NCI-H446 (cell line): ENCODE measurements at places on chromosomes 1 and 21.

DNA sequence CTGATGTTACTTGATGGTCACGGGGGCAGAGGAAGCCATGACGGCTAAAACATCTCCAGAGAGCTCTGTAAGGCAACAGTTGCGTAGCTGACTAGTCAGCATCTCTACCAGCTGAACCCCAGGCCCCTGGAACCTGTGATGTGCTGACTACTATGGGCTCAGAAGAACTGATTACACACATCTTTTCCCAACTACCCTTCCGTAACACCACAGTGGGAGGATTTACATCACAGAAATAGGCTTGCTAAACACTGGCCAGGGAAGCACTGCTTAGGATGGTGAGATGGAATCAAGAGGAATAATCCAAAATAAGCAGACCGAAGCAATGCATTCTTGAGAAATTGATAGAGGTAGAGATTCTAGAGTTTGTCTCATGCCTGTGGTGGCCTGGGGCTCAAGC lies 122.5 kb downstream of the SMYD2 start:
- no peak for DNase-seq

DNA sequence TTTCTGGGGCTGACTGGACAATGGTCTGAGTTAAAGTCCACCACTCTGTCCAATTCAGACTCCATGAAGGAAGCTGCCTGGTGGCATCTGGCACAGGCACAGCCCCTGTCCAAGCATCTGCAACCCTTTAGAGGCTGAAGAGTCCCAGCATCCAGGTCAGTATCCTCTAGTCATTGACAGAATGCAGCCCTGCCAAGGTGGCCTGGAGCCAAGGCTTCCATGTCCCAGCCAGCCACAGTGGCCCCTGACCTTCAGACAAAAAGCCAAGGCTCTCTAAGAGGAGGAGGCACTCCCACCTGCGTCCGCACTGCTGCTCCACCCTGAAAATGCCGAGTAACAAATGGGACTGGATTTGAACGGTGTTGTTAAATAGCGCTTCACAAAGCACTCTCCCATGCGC lies 49.4 kb downstream of the KCNN3 start:
- DNase-seq = no peak

DNA sequence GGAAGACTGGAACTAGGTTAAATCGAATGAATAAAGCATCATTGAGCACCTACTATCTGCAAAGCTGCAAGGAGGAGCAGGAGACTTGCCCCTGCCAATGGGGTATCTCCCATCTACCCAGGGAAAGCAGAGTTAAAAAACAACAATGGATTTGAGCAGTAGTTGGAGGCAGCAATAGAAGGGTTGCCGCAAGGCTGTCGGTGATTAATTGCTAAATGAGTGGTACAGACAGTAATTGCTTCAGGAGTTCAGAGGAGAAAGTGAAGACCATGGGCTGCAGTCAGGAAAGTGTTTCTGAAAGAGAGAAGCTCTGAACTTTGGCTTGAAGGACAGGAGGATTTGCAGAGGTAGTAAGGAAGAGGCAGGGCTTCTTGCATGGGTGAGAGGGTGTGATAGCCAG lies 152.9 kb downstream of the ACTL8 start:
- no peak for DNase-seq

- DNase-seq = no peak
Observed at GRCh38 chr1:99533909-99534637, 111.8 kb upstream of the PALMD start.

DNA sequence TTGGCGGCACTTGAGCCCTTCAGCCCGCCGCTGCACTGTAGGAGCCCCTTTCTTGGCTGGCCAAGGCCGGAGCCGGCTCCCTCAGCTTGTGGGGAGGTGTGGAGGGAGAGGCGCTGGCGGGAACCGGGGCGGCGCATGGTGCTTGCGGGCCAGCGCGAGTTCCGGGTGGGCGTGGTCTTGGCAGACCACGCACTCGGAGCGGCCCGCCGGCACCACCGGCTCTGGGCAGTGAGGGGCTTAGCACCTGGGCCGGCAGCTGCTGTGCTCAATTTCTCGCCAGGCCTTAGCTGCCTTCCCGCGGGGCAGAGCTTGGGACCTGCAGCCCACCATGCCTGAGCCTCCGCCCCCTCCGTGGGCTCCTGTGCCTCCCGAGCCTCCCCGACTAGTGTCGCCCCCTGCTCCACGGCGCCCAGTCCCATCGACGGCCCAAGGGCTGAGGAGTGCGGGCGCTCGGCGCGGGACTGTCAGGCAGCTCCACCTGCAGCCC lies 673.7 kb upstream of the BRINP3 start:
- DNase-seq = no peak

- DNase-seq = no peak
Observed at GRCh38 chr1:47030170-47030805, 6.8 kb downstream of the CYP4X1 start.

DNA sequence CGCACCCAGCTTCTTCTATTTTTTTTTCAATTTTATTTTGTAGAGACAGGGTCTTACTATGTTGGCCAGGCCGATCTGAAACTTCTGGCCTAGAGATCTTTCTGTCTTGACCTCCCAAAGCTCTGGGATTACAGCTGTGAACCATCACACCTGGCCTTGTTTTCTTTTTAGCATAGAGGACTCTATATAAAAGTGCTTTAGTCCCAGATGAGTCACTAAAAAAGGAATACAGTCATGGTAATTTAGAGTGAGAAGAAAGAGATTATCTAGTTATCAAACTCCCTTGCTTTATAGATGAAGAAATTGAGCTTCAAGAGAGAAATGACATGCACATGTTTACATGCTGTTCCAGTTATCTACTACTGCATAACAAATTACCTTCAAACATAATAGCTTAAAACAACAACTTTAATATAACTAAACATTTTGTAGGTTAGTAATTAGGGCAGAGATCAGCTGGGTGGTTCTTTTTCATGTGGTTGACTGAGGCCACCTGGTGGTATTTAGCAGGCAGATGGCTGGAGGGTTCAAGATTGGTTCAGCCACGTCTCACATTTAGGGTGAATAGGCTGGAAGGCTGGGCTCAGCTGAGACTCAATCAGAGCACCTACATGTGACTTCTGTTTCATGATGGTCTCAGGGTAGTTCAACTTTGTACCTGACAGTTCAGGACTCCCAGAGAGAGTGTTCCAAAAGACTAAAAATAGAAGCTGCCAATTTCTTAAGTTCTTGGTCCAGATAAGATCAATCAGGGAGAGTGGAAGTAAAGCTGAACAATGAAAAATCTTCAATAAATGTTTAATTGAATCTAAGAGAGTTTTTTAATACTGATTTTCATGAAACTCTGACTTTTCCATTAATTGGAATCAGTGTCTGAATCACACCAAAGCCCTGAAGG lies 16.9 kb upstream of the MTF2 start:
- peak; percentile 38 for DNase-seq

DNA sequence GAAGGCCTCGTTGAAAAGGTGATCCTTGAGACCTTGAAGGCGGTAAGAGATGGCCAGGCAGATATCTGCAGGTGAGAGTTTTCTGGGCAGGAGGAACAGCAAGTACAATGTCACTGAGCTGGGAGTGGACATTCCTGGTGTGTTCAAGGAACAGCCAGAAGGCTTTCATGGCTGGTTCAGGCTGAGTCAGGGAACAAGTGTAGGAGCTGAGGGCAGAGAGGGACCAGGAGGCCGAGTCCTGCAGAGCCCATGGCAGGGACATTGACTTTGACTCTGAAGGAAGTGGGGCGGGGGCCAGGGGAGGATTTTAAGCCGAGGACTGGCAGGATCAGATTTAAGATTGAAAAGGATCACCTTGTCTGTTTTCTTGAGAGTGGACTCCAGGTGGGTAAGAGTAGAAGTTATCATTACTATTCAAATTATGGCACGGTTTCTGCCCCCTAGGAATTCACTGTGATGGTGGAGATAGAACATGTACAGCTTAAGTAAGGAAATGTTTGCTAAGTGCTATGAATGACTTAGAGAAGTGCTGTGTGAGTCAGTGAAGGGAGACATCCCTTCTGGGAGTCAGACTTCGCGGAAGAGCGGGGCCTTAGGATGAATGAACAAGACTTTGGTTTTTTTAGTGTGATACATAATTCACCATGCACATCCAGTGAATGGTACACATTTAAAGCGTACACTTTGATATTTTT lies 202.3 kb downstream of the KIF26B start:
- no peak for DNase-seq

- no peak for DNase-seq
Observed at GRCh38 chr1:92326681-92327080, 27.8 kb downstream of the RPAP2 start.

DNA sequence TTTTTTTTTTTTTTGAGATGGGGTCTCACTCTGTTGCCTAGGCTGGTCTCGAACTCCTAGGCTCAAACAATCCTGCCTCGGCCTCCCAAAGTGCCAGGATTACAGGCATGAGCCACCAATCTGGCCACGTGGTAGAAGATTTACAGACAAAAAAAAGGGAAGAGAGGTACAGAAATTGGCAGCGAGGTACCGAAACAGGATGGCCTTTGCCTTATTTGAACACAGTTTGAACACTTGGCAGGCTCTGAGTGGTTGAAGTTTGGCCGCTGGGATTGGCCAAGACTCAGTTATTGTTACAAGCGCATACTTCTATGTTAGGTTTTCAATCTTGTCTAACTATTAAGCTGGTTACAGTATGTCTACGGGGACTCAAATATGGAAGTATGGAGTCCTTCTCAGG lies 6.2 kb upstream of the AADACL4 start:
- DNase-seq = no peak

DNA sequence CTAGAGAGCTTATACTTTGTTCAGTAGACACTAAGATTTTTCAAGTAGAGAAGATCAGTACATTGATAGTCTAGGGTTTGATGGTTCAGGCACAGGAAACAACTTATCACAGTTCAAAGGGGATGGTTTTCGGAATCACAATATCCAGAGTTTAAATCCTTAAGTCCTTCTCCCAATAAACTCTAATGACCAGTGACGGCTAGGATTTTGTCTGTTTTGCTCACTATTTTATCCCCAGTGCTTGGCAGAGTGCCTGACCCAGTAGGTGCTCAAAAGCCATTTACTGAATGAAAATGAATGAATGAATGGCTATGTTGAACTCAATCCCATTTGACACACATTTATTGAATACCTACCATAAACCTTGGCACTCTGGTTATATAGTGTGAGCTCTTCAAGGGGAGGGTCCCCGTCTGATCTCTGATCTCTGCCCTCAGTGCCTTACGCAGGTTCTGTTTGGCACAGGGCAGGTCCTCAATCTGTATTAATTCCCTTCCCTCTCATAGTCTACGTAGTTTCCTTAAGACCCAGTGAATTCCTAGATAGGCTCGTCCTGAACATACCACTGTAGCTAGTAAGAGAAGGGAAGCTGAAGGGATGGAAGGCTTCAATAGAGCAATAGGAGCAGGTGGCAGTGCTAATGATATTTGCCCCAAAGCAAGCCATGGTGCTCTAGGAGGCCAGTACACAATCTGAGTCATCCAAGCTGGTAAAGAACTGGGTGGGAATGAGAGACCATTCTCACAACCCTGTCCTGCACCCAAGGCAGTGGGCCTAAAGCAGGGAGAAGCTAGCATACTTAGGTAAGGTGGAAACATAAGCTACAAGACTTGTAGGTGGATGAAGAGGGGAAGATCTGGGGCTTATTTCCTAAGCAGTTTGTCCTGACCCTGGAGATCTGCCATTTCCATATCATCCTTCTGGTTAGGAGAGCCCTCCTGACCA lies 53.4 kb downstream of the DMAP1 start:
- no peak for DNase-seq

DNA sequence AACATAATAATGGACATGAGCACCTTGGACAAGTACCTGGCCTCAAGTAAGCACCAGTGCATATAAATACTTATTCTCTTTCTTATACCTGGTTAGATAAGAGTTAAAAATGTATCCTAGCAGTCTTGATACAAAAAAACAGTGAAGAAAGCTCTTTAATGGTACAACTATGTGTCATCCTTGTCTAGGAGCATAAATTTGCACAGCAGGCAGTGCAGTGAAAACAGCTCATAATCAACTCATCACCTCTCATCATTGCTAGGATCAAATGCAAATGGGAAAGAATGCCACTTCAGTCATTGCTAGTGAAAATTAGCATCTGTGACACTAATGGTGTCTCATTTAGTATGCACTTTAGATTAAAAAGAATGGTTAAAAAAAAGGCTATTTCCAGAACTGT lies 7.6 kb downstream of the SAMSN1 start:
- DNase-seq = no peak

GRCh38 chr1:67855444-67855843 lies 22.2 kb upstream of the GNG12 start:
- no peak for DNase-seq

- no peak for DNase-seq
Observed at GRCh38 chr1:2313651-2314261, 77.6 kb downstream of the MORN1 start.
